CD4-positive, alpha-beta T cell treated with Interleukin-1 beta for 1 hour (primary cell): ENCODE measurements at places on chromosomes 4 and X.
A peak's percentile ranks its signal among the peaks of the same experiment; 100 is the strongest.

- no peak for DNase-seq
These were observed 133.1 kb downstream of the AKAP4 start for GRCh38 chrX:50067435-50068284.

- DNase-seq = peak; percentile 21
These were observed 4.8 kb downstream of the FRMPD3 start for GRCh38 chrX:107454302-107454701.

DNA sequence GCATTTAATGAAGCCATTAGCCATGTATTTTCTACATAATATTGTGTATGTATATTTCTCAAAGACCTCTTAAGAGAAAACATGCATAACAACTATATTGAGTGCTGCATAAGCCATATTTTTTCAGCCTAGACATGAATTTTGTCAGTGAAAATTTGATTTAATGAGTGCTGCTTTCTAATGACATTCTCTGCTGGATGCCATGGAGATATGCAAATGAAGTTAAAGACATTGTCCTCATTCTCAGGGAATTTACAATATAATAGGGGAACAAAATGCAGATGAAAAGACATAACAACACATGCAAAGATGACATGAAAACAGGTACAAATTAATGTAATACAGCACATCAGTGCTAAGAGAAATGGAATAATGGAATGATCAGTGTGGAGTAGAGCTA lies 118.7 kb downstream of the ATOH1 start:
- no peak for DNase-seq

DNA sequence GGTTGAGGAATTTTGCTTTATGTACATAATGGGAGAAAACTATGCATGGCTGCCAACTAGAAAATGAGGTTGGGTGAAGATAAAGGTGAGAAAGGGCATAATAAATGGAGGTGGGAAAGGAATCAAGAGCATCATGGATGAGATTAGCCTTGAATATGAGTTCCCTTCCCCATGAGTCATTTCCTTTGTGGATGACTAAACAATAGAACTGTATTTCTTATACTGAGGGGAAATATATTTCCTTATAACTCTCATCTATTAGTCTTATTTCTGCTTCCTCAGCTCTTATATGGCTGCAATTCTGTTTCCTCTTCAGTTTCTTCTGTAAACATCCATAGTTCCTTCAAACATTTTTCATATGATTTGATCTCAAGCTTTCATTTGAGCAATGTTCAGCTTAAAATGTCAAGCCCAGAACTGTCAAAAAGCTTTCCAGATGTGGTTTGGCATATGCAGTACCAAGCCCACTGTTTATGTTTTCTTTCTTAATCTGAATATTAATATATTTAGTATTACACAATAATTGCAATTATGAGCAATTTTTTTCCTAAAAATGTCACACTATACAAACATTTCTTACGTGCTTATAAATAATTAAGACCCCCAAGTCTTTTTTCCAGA lies 100.7 kb upstream of the GRPR start:
- no peak for DNase-seq

DNA sequence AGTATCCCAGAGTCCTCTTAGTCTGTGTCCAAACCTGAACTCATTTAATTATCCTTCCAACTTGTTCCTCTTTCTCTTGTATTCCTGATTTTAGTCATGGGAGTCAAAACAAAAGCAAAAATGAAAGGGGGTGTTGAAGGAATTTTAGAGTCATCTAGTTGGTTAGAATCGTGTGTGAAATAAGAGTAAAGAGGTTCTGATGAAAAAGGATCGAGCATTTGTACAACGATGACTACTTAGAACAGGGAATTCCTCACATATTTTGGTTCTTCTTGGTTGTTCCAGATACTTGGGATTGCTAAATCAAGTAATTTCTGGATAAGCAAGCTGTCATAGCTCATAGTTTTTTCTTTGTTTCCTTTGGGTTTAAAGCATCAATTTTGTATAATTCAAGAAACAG lies 194.4 kb downstream of the BCOR start:
- DNase-seq = no peak

- DNase-seq = no peak
These were observed 9.8 kb upstream of the UTP3 start for GRCh38 chr4:70678383-70678999.

DNA sequence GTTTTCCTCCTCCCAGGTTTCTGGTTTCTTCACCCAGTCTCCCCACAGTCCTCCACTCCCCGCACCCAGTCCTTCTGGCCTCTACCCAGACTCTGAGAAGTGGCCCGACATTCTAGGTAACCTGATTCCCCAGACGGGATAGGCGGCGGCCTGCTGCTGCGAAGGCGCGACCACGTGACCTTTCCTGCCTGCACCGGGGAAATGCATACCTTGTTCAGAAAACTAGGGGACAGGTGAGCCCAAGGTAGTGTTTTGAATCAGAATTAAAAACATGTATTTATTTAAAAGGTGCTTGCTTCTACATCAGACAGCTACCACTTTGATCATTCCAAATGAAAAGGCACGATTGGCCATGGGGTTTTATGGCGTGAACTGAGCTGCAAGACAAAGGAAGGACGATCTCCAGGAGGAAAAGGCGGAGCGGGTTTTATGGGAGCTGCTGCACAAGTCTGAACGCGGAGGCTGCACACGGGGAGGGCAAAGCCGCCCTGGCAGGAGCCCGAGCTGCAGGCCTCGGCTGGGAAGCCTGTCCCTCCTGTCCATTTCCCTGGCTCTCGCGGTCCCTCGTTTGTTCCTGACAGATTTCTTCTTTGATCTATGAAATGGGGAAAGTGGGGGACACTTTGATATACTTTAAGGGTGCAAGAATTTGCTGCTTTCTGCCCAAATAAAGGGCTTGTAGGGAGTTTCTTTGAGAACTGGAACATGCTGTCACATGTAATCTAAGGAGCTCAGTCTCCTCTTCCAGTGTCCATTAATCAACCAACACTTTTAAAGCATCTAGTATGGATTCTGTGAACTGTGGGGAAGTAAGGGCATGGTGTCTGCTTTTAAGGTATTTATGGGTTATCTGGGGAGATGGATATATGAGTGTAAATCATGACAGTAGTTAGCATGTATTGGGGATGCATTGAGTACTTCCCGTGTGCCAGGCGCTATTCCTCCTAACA lies 150.9 kb downstream of the SPRY1 start:
- no peak for DNase-seq

DNA sequence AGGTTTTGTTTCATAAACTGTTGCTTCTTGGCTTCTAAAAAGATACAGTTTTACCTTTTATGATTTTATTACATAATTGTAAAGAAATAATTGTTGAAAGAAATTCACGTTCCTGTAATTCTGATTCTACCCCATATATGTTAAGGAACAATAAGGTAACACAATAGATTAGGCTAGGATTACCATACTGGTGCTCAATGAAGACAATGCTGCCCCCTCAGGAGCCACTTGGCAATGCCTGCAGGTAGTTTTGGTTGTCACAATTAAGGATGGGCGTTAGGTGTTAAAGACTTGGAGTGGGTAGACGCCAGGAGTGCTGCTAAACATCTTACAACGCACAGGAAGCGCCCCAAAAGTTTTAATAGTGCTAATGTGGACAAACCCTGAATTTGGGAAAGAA lies 133.2 kb downstream of the NLGN4X start:
- DNase-seq = no peak

- no peak for DNase-seq
These were observed 335.2 kb downstream of the UBE2NL start for GRCh38 chrX:144219035-144219434.

DNA sequence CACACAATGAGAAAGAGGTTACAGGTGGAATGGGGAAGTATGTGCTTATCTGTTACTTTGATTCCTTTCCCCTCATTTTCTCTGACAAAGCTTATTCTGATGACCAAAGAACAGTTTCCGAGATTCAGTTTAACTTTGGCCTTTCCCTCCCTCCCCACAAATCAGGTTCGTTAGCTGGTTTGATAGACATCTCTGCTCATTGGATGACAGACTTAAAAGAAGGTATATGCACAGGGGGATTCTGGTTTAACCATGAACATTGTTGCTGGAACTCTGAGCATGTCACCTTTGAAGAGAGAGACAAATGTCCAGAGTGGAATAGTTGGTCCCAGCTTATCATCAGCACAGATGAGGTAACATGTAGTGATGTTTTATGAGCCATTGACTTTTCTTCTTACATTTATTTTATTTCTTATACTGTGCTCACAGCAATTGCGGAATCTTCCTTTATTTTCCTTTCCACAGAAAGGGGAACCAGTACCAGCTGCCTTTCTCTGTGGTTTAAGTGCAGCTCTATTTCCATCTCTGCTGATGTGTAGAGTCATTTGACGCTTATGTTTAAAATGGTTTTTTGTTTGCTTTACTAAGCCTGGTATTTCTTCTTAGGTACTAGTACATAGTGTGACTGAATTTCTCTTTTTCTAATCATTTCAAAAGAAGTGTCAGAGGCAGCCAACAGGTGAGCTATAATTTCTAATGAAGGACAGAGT lies 125.0 kb downstream of the AKAP4 start:
- no peak for DNase-seq

GRCh38 chrX:123665197-123665596 lies 67.7 kb downstream of the THOC2 start:
- no peak for DNase-seq

- no peak for DNase-seq
These were observed 147.1 kb downstream of the CAMK2D start for GRCh38 chr4:113614414-113614813.

DNA sequence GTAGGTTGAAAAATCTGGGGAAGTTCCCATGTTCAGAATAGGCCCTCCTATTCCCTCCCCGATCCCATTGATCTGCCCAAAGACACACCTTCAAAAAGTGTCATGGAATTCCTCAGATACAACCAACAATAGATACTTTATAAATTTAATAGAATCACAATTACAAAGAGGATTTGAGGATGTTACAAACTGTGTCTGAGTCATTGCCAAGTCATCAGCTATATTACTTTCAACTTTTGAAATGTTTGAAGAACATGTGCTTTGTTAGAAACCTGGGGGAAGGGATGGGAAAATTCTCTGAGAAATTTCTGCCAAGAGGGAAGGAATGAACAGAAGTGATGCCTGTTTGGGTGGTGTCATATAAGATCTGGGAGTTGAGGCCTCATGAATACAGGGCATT lies 46.7 kb downstream of the KCNIP4 start:
- no peak for DNase-seq

DNA sequence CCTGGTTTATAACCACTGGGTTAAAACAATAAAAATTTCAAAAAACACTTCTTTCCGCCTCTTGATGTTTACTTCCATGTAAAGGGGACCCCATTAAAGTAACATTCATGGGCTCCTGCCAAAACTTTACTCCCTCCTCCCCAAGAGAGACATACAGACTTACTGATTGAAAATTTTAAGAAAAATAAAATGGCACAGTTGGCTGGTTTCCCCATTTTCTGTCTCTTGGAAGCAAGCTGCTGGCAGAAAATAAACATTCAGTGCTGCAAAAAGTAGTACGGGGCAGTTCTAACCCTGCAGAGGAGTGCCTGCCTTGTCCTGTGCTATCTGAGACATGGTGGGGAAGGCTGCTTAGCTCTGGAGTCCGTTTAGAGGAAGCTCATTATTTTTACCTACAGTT lies 187.3 kb upstream of the INTU start:
- DNase-seq = no peak

GRCh38 chrX:46687619-46688018 lies 71.3 kb downstream of the SLC9A7 start:
- DNase-seq = no peak

DNA sequence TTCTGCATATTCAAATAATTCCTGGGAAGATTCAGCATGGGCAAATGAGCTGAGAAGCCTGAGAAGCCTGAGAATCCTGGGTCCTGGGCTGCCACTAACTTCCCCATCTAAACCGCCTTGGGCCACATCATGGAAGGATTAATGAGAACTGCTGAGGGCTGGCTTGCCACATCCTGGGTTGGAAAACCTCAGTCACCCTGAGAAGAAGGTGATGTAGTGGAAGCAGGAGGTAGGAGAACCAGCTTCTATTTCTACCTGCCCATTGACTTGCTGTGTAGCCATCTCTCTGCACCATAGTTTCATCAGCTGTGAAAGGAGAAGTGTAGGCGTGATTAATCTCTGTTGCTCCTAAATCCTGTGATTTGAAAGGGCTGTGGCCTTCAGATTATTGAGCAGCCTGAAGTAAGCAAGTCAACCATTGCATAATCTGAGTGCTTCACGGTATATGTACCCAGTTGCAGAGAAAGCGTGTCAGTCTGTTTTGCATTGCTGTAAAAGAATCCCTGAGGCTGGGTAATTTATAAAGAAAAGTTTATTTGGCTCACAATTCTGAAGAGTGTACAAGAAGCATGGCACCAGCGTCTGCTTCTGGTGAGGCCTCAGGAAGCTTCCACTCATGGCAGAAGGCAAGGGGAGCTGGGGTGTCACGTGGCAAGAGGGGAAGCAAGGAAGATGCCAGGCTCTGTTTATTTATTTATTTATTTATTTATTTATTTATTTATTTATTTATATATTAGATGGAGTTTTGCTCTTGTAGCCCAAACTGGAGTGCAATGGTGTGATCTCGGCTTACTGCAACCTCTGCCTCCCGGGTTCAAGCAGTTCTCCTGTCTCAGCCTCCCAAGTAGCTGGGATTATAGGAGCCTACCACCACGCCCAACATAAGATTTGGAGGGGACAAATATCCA lies 140.9 kb upstream of the ATP6AP2 start:
- DNase-seq = no peak

DNA sequence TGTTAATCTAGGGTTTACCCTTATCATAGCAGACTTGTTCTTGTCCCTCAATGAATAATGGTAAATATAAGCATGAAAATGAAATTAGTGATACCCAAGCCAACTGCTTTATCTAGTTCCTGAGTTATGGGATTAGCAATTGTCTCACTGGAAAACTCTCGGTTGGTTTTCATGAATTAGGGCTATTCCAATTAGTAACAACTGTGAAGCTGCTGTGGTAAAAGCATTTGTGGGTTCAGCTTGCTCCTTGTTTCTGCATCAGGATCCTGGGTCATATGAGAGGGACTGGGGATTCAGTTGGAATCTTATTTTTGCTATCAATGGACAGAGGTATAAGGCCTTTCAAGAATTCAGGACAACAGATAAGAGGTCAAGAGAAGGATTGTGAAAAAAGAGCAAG lies 50.2 kb downstream of the DCX start:
- no peak for DNase-seq

- DNase-seq = no peak
These were observed 40.0 kb upstream of the ARSJ start for GRCh38 chr4:114019276-114019968.
